ENCODE measurements at places on chromosomes 6 and 20.

- no peak for DNase-seq
Measured at GRCh38 chr20:50996901-50997865, 25.7 kb downstream of the KCNG1 start.

GRCh38 chr6:101465863-101466262, 72.4 kb downstream of the GRIK2 start:
- DNase-seq: no peak

DNA sequence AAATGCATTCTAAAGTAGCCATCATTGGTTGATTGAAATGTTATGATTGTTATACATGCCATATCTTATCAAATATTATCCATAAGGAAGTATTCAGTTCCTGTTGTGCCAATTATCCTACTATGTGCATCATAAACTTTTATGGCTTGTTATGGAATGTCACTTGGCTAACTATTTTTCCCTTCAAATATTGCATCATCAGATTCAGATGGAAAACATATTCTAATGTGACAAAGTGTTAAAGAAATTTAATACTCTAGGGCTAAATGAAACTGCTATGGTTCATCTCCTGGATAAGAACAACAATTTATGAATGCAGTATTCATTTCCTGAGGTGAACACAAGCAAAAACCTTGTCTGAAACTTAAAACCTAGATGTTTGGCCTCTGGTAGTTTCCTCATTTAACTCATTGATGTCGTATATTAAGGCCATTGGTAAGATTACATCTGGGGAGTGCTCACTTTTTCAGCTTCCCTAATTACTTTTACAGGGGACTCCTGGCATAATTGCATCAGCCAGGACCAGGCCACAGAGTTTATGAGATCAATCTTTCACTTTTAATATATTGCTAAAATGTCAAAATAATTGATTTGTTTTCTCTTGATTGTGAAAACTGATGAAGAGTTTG, 134.9 kb upstream of the CEP162 start:
- no peak for DNase-seq

DNA sequence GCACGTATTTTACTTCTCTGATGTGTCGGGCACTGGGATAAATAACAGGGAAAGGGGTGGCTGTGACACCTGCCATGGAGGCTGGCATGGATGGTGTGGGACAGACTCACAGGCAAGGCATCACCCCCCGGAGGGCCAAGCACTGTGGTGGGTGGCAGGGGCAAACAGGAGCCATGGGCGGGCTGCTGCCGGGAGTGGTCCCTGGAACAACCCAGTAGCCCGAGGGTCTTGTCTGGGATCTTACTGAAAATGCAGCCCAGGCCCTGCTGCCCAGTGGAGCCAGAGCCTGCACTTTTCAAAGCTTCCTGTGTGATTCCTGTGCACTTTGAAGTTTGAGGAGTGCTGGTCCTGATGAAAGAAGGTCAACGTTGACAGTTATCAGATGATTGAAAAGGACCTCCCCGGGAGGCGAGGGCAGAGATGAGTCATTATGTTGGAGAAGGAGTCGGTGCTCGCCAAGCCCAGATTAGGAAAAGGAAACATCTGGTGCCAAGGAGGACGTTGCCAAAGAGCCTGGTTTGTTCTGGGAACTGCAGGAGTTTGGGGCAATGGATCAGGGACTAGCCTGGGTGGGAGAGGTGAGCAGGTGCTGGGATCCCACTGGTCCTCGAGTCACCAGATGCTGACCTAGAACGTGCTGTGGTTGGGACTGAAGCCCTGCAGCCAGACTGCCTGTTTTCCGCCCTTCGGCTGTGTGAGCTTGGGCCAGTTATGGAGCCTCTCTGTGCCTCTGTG, 130.0 kb upstream of the GGTLC1 start:
- no peak for DNase-seq

DNA sequence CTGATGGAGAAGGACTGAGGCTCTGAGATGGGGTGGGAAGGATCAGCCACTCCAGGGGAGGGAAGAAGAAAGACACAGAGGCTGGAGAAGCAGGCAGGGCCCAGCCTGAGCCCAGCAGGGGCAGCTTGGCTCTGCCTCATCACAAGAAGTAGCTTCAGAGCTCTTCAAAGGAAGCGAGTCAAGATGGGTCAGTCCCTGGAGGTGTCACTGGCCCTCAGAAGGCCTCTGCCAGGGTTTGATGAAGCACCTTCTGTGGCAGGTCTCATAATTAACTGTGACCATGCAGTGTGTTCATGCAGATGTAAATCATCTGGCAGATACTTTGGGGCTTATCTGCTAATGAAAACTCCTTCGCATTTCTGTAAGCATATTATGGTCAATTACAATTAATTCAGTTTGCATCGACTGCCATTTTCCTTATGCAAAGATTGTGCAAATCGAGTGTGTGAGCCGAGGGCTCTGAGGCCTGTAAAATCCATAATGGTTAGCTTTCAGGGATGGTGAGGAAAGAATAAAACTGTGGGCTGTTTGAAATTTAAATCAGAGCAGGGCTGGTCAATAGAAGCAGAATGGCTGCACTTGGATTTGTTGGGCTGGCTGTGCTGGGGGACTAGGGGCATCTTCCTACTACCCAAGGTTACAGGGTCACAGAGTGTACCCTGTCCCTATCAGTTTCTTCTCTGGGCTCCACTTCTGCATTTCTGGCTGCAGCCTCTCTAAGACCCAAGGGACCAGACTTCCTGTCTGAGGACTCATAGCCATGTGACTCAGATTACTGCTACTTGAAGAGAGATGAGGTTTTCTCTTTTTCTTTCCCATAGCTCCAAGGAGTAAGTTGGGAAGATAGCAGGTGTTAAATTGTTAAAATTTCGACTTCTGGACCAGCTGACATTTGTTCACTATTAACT, 376.6 kb downstream of the DHX35 start:
- no peak for DNase-seq

GRCh38 chr6:167851370-167851952, 24.8 kb downstream of the AFDN start:
- DNase-seq: no peak

GRCh38 chr6:37618916-37619590, 78.6 kb downstream of the MDGA1 start:
- no peak for DNase-seq

- no peak for DNase-seq
Measured at GRCh38 chr20:45470937-45471336, 1.4 kb downstream of the WFDC2 start.

DNA sequence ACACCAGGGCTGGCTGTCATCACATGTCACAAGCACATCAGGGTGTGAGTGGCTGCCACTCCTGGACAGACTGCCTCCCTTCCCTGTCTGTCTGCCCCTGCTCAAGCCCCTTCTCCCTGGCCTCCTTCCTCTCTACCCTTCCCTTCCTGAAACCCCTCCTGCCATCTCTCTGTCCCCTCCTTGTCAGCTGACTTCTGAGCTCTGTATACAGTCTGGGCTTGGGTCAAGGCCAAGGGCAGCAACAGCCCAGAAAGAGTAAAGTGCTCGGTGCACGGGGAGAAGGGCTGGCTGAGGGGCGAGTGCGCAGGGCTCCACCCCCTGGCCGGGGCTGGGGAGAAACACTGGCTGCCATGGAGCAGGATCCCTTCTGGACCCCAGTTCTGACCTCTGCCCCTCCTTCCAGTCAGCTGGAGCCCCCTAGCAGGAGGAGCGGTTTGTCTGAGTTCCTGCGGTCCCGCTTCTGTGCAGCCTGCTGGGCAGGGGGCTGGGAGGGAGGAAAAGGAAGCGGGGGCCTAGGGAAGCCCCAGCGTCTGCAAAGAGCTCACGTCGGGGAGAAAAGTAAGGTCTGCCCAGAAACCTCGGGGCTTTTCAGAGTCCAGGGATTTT, 2.0 kb downstream of the LKAAEAR1 start:
- DNase-seq: no peak

DNA sequence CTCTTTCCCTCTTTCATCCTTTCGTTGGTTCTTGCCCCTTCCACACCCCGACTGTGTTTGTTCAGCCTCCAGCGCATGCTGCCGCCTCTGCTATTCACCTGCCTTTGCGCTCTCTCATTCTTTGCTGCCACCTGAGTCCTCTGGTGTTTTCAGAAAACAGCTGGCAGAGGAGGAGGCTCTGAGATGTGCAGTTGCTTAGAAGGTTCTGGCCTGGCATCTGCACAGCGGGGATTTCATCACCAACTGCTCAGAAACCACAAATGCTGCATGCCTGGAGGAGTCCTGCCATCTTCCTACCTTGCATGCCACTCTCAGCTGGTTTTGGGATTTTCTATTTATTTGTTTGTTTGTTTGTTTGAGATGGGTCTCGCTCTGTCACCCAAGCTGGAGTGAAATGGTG, 39.2 kb upstream of the CLDN20 start:
- no peak for DNase-seq

DNA sequence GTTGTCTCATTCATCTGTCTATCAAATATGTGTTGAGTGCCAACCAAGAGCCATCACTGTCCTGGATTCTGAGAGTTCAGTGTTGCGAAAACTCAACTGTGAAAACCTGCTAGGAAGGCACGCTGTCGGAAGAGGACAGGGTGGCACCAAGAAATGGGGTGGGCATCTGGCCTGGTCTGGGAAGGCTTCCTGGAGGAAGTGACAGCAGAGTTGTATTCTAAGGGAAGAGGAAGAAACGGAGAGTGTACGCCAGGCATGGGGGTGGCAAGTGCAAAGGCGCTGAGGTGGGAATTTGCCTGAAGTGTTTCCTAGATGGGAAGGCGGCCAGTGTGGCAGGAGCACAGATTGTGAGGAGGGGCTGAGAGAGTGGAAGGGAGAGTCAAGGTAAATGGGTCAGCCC, 91.2 kb downstream of the ANKRD60 start:
- no peak for DNase-seq

DNA sequence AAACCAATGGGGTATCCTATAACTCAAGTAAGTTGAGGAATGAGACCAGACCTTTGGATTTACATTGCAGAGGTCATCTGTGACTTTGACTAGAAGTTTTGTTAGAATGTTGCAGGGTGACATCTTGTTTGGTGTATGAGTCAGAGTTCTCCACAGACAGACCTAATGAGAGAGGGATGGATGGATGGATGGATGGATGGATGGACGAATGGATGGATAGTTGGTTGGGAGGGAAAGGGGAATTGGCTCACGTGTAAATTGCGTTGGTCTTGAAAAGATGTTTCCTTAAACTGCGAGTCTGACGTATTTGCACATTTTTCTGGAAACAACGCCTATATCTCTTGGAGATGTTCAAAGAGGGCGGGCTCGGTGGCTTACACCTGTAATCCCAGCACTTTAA, 1.0 kb upstream of the MTRES1 start:
- DNase-seq: no peak

GRCh38 chr20:37276494-37277252, 12.8 kb upstream of the MANBAL start:
- DNase-seq: no peak

- DNase-seq: no peak
Measured at GRCh38 chr6:38542031-38542430, 97.7 kb downstream of the BTBD9 start.

DNA sequence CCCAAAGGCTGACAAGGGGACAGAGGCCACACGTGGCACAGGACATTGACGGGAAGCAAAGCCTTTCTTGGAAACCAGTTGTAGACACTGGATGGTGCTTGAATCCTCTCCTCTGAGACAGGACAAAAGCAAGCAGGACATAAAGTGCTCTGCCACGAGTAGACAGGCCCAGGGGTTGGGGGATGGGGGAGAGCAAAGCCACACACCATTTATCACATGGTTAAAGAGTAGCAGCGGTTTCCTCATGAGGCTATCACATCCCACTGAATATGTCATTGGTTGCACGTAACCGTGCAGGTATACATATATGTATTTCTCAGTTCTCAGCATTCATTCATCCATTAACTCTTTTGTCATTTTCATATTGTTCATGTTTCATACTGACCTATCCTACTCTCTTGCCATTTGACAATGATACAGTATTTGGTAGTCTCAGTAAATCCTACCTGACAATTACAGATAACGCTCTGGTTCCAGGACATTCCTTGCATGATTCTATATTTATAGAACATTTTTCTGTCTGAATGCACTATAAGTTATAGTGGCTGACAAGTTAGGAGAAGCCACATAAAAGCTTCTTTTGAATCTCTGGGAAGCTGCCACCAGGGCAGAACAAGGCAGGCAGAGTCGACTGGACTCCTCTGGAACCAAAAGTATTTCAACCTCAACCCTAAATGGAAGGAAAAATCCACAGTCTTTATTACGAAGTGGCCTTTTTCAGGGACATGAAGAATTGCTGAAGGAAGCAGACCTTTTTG, 23.5 kb downstream of the METTL24 start:
- DNase-seq: no peak

GRCh38 chr6:92111386-92111785, 1308.0 kb downstream of the EPHA7 start:
- DNase-seq: no peak

GRCh38 chr6:1604158-1605003, 5.3 kb upstream of the FOXC1 start:
- DNase-seq: peak; percentile 78

DNA sequence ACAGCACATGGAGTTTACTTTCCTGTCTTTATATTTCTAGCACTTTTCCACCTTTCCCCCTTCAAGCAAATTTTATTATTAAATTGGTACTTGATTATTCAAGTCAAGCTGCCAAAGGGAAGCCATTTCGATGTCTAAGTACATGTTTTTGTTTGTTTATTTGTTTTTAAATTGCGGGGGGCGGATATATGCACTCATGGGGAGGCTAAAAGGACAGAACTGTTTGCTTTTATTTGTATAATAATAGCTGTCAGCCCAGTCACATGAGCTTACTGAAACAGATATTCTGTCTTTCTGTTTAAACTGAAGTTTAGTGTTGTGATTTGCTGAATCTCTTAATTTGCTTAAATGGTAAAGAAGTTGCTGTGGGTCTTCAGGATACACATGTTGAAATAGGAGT, 49.6 kb upstream of the PLCG1 start:
- no peak for DNase-seq

GRCh38 chr6:106134906-106135634, 48.9 kb downstream of the PRDM1 start:
- peak; percentile 44 for DNase-seq

DNA sequence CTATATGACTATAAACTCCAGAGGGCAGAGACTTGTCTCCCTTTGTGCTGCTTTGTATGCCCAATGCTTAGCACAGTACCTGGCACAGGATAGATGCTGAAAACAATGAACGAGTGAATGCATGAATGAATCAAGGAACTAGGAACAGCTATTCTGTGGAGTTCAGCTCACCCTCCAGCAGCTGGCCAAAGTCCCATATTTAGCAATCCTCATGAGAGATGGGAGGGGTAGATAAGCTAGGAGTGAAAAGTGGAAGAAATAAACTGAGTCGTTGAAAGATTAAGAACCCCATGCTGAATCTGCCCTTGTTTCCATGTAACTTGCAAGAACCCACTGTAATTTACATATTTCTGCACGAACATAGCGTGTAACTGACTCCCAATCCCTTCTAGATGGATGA, 106.5 kb downstream of the MAFB start:
- DNase-seq: peak; percentile 36

All from HuH-7 (cell line).